Activated T-cell treated with anti-CD3 and anti-CD28 coated beads for 24 hours (primary cell): ENCODE measurements at places on chromosomes 11 and 22.
A peak's percentile ranks its signal among the peaks of the same experiment; 100 is the strongest.

DNA sequence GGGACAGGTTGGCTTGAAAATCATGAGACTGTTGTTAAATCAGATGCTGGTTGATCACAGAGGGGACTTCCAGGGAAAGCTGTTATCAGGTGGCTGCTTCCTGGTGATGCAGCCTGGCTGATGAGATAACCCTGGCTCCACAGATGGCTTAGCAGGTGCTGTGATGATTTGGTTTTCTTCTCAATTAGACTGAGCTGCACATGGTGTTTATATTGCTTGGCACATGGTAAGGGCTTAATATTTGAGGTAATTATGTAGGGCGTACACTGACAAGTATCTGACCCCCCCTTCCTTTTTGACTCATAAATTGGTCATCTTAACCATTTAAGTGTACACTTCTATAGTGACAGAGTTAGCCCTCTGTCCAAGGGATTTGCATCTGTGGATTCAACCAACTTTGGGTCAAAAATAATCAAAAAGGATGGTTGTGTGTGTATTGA is 7.0 kb downstream of the RPS3 start:
- DNase-seq, result no peak

- no peak for DNase-seq
Observed at GRCh38 chr11:109984634-109985289, 108.4 kb upstream of the ZC3H12C start.

DNA sequence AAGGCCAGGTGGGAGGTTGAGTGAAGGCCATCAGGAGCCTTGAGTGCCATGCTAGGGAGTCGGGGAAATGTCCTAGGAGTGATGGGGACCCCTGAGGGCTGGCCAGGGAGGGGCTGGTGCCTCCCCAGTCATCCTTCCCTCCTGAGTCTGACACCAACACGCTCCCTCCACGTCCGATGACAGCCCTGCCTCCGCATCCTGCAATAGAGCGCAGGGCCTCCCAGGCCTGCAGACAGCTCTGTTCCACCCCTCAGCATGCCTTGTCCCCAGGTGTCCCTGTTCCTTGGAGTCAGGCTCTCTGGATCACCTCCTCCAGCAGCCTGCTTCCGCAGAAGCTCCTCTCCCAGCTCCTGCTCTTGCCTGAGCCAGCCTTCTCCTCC is 3.1 kb downstream of the RAC2 start:
- DNase-seq, result no peak

DNA sequence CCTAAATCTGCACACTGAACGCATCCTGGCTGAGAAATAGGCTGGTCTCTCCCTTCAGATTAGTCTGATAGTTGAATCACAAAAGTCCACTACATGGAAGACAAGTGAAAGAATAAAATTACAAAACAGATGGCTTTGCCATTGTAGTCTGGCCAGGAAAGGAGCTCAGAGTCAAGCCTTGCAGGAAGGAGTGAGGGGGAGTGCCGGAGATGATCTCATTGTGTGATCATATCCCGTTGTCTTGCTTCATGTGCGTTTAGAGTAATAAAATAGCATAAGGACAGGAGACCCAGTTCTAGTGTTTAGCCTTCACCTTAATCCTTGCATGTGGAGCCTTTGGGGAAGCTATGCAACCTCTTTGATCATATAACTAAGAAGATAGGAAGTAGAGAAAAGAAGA is 666.7 kb upstream of the RAG2 start:
- DNase-seq, result no peak

DNA sequence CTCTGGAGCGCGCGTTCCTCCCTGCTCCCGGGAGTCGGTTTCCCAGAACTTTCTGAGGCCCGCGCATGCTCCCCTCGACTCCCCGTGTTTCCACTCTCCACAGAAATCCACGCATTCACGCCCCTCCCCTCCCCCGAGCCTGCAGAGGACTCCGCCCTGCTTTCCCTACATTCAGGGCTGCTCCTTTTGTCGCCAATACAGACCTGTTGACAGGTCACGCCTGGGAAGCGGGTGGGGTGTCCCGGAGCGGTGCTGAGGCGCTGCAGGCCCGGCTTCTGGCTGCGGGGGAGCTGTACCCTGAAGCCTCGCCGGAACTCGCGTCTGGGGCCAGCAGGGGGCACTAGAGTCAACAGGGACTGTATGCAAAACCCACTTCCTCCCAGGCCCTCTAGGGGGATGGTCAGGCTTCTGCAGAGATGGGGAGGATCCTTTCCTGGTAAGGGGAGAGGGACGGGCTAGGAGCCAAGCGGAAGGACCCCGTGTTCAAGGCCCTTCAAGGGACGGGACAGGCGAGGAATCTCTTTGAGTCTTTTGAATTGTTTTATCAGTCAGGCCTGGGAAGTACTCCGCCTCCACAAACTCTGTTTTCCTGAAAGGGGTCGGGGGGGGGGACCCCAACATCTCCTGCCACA is at the start of gene PRAME:
Gene PRAME, minus strand, starts transcription at position 294 of the 632 bp plus-strand sequence. CDS start 2,433 bp downstream, outside the sequence.
- DNase-seq, result peak; percentile 76

DNA sequence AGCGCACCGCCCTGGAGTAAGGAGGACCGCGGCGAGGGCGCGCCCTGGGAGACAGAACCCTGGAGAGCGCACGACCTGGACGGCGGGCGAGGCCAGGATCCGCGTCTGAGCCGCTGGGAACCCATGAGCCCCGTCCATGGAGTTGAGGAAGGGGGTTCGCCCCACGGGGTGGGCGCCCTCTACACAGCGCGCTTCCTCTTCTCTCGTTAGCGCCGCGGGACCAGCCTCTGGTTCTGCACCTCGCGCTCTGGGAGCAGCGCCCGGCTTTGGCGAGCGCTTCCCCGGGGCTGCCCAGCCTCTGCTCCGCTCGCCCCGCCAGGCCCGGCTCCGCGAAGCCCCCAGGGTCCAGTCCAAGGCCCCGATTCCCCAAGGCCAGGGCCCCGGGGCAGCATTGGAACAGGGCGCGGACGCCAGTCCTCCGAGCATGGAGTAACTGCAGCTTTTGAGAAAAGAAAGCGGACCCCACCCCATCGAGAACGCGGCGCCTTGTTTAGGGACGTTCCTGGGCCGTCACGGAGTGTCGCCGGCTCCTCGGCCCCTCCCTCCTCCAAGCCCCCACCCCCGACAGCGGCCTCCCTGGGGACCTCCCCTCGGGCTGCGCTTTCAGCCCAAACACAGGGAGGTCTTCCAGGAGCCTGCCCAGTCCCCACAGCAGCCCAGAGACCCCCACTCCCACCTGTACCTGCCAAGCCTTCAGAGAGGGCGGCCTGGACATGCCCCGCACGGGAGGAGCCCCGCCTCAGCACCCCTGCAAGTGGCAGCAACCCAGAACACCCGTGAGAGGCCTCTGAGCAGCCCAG is 56.2 kb downstream of the BRD1 start:
- no peak for DNase-seq

- no peak for DNase-seq
Observed at GRCh38 chr22:23217171-23218052, 37.1 kb downstream of the BCR start.

- no peak for DNase-seq
Observed at GRCh38 chr22:35684270-35684700, 33.4 kb upstream of the APOL5 start.

DNA sequence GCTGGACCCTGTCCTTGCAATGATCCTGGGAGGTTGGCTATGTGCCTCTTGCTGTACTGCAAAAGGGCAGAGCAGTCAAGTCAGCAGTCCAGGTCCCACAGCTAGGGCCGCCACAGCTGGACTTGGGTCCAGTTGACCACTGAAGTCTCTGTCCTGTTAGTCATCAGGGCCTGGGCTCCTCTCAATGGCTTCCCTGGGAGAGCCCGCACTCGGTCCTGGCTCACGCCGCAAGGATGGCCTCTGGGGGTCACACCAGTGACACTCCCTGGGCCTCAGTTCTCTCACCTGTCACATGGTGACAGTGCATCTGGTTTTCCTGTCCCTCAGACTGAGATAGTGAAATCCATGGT is 85.1 kb downstream of the NECTIN1 start:
- DNase-seq, result no peak

DNA sequence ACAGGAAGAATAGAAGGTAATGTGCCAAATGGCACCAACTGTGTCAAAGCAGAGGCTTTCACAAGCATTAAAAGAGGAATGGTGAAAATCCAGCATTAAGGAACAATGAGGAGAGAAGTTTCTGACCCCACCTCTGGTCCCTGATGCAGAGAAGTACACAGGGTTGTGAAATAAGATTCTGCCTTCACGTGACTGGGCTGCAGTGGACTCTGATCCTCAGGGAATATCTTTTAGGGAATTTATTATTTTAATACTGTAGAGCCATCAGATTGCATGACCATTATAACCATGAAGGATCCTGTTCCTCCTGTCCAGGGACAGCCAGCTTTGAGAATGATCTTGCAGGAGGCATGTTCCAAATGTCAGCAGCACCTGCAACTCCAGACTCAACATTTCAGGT is 74.4 kb upstream of the FAR1 start:
- no peak for DNase-seq

- no peak for DNase-seq
Observed at GRCh38 chr11:62001450-62002191, 34.2 kb upstream of the FTH1 start.
